ENCODE measurements at places on chromosomes 3 and 15.

GRCh38 chr3:51683566-51683965 is 12.5 kb downstream of the TEX264 start:
- no peak for DNase-seq

DNA sequence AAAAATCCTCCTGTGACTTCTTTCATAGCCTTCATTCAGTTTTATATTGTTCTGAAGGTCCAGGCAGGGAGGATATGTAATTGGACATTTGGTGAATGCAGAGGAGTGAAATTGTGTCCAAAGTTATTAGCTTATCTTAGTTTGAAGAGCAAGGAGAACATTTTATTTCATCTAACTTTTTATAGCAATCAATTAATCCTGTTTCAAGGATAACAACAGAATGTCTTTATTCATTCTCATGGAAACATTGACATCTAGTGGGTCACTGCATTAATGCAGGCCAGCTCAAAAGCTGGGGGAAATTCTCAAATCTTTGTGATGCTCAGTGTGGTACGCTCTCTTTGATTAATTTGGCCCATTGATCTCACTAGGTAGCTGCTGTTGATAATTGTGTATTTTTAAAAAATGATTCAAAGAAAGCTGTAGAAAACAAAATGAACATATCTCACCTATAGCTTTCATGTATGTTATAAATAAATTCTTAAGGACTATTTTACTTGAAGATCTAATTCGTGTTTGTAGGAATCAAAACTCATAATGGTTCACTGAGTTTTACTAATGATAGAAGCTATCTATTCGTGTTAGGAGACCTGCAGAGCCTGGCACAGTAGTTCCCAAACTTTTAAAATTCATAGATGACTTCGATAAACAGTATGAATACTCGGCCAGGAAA is 150.8 kb upstream of the KCNMB2 start:
- DNase-seq: peak; percentile 55

DNA sequence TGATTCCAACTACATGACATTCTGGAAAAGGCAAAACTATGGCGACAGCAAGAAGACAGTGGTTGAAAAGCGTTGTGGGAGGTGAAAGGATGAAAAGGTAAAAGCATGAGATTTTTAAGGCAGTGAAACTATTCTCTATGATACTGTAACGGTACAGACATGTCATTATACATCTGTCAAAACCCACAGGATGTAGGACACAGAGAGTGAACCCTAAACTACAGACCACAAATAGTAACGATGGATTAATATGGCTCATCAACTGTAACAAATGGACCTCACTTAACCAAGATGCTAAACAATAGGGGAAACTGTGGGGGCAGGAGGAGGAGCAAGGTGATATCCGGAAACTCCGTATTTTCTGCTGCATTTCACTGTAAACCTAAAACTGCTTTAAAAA is 39.1 kb downstream of the MYO9A start:
- DNase-seq: no peak

GRCh38 chr3:4680871-4681300 is 187.7 kb downstream of the ITPR1 start:
- DNase-seq: peak; percentile 88

DNA sequence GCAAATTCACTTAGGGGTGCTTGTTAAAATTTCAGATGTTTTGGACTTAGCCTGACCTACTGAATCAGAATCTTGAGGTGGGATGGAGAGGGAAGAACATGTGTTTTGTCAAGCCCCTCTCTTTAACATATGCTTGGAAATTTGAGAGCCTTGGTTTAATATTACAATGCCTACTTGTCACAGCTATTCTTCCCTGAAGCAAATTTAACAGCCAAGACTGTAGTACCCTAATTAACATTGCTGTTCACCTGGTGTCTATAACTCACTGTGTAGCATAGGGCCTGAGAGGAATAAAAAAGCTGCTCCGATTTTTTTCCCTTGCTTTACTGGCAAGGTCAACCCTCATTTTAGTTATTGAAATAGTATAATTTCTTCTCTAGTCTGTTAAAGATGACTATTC is 880.1 kb downstream of the CADM2 start:
- no peak for DNase-seq

DNA sequence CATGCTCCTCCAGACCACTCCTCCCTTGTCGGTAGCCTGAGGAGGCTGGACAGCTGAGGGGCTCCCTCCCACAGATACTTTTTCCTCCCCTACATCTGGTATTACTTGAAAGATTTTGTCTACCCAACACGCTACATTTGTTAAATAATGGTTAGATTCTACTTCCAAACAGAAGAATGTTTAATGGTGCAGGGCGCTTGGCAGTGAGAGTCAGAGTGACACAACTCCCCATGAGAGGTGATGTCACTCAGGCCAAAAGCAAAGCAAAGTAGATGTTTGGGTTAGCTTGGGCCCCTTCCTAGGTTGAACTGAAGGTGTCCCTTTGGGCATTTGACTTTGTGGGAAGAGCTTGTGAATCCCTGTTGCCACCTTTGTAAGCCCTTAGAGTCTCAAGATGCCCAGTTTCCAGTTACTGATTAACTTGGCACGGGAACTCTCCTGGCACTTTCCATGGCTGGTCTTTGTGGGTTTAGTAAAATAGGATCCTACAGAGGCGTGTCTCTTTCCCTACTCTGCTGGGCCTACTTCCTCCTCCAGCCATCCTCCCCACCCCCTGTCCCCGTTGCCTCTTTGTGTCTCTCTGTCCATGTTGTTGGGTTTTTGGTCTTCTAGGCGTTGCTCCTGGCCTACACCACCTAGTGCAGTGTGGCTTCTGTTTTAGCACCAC is 5.6 kb downstream of the LIMD1 start:
- no peak for DNase-seq

DNA sequence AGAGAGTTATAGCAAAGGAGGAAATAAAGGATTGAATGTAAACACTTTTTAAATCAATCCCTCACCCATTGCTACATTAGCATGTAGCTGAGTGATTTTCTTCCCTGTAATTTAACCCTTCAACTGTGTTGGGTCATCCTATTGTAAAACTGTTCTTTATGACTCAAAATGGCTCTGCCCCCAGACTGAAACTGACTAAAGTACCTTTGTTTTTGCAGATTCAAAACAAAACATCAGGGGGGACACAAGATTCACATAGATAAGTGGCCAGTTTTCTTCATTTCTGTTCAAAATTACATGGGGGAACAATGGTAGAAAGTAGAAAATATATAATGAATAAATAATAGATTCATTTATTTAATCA is 268.4 kb downstream of the IGSF11 start:
- no peak for DNase-seq

GRCh38 chr15:38650936-38651327 is 86.3 kb upstream of the RASGRP1 start:
- no peak for DNase-seq

GRCh38 chr15:94298364-94298763 is 67.0 kb downstream of the MCTP2 start:
- no peak for DNase-seq

DNA sequence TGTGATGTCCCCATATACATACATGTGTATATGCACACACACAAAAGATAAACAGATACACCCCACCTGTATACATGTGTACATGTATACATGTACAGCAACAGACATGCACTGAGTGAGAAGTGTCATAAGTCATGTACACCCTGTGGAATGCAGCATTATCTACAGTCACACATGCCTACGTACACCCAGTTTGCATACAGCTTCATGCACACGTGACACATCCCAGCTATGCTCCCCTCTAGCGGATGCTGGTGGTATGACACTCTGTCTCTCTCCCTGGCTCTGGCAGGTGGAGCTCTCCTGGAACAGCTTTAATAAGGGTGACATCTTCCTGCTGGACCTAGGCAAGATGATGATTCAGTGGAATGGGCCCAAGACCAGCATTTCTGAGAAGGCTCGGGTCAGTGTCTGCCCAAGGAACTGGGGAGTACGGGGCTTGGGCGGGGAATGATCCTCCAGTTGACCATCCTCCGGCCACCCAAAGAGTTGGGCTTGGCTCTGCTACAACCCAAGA is 6.3 kb downstream of the VILL start:
- DNase-seq: peak; percentile 79

GRCh38 chr15:69660114-69660513 is 207.5 kb downstream of the RPLP1 start:
- no peak for DNase-seq

DNA sequence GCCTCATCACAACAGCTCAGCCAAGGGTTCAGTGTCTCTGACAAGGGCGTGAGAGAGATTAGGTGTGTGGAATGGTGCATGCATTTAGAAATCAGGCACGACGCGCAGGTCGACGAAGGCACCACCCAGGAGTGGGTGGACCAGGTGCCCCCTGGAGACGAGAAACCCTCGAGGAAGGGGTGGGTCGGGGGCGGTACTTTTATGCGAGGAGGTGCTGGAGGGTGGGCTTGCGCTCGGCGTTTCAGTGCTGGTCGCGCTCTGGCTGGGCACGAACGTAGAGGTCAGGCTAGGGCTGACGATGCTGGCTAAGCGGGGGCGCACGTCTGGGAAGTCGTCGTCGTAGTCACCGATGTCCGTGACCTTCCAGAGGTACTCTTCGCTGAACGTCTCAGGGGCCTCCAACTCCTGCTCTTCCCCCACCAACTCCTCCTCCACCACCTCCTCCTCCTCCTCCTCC is 393 bp downstream of the ERICH6 start:
- no peak for DNase-seq

DNA sequence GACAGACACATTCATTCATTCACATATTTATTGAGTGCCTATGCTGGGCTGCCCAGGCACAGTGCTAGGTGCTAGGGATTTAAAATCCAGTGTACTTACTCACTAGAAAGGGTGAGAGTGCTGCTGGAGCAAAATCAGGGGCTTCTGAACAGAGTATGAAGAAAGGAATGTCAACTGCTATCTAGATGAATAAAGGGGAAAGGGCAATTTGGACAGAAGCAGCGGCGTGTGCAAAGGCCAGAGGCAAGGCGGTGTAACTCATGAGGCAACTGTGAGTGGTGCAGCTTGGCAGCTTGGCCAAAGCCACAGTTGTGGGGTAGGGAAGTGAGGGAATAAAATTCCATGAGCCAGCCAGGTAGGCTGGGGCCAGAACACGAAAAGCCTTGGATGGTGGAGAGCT is 76.7 kb downstream of the RAD18 start:
- DNase-seq: peak; percentile 53

DNA sequence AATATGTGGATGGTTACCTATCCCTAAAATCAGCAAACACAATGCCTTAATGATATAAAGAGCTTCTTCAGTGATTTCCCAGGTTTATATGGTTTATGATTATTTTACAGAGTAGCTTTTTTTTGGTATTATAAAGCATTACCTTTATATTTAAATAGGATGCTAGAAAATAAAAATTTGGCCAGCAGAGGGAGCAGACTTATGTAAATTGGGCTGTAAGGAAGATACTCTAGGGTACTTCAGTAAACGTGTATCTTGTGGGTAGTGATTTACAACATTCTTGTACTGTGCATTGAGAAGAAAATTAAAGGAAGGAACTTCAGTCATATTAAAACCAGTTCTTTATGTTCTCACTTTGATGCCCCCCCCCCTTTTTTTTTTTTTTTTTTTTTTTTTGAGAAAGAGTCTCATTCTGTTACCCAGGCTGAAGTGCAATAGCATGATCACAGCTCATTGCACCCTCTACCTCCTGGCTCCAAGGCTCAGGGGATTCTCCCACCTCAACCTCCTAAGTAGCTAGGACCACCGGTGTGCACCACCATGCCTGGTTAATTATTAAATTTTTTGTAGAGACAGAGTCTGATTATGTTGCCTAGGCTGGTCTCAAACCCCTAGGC is 167.9 kb downstream of the BBX start:
- peak; percentile 56 for DNase-seq

GRCh38 chr3:128491691-128491940 is 1.4 kb downstream of the GATA2 start:
- DNase-seq: no peak

- DNase-seq: no peak
These were observed 207.3 kb downstream of the XXYLT1 start for GRCh38 chr3:195063581-195064193.

GRCh38 chr15:76354823-76355440 is 18.4 kb downstream of the ISL2 start:
- no peak for DNase-seq

DNA sequence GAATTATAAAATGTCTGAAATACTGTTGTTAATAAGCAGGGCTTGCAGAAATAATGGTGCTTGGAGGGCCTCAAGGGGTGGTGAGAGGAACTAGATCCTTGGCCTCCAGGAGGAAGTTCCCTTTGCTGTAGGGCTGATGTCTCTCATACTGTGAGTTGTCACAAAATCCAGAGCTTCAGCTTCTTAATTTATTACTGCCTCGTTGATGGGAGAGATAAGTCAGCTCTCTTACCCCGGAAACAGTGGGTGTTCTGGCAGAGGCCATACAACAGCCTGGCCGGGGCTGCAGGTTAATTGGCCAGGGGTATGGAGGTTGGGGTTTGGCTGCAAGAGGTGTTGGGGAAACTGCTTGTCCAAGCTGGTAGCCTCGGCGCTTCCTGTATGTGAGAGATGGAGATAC is 15.5 kb downstream of the MAPKAPK3 start:
- DNase-seq: no peak

GRCh38 chr15:33934921-33935320 is 33.4 kb upstream of the CHRM5 start:
- peak; percentile 83 for DNase-seq

DNA sequence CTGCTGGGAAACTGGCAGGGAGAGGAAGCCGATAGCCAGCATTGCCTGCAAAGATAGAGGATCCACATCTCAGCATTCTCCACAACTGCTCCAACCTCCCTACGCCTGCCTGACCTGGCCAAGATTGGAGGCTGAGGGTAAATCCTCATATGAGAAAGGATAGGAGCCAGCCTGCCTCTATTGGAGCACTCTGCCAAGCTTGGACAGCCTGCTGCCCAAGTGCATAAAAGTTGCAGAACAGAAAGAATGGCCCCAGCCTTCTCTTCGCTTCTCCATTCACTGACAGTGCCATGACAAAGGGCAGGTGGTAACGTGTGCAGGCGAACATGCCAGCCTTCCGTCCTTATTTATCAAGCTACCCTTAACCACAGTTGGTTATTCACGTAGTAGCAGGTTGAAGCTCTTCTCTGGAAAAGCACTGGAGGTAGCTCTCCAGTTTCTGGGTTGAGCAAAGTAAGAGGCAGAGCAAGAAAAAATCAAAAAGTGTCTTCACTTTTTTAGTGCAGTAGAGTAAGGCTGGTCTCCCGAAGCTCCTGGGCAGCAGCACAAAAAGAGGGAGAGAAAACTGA is 4.3 kb downstream of the BMF start:
- DNase-seq: no peak

GRCh38 chr15:92095693-92096092 is 242.2 kb downstream of the SLCO3A1 start:
- no peak for DNase-seq

GRCh38 chr3:144324076-144324475 is 352.5 kb downstream of the DIPK2A start:
- no peak for DNase-seq

Data from fibroblast of skin of right biceps (primary cell).